ENCODE measurements at places on chromosomes 16 and 17. TPM values are rescaled to one million over a fixed set of nuclear protein-coding genes. Genes with fewer than 3 reads are reported as not detected.

SLC35G6 gene
- total RNA-seq, result not detected

AANAT gene
- not detected for total RNA-seq

TBC1D3C gene
- not detected for total RNA-seq

FXR2 gene
- total RNA-seq, result 78.9 TPM

SMPD3 gene
- 0.94 TPM for total RNA-seq

RNF157 gene
- 10.7 TPM for total RNA-seq
